Temporal lobe (tissue), 4 donors: ENCODE measurements at places on chromosomes 3 and 15. TPM values are rescaled to one million over a fixed set of nuclear protein-coding genes. Genes with fewer than 3 reads are reported as not detected.

The ALS2CL gene
- total RNA-seq, result 1.5 TPM

The FBXO40 gene
- under 0.01 TPM for total RNA-seq

The EPHA3 gene
- total RNA-seq, result 105 TPM

The DUOX2 gene
- not detected for total RNA-seq

The TNNC1 gene
- total RNA-seq, result 0.49 TPM

The CLDN18 gene
- total RNA-seq, result under 0.01 TPM

The CAND2 gene
- total RNA-seq, result 10.6 TPM

The PPP1R14D gene
- total RNA-seq, result not detected

The NPAP1 gene
- total RNA-seq, result 0.49 TPM

The SLC12A6 gene
- 36.6 TPM for total RNA-seq

The BCHE gene
- total RNA-seq, result 14.0 TPM
